NCI-H2029 treated with DMSO at 0.1 percent for 48 hours (cell line): ENCODE measurements at places on chromosomes 11 and 22.

GRCh38 chr11:66216911-66217310 is 51.5 kb upstream of the RAB1B start:
- no peak for DNase-seq

- peak; percentile 10 for DNase-seq
Observed at GRCh38 chr11:10941414-10941813, 83.6 kb upstream of the ZBED5 start.

GRCh38 chr11:40241524-40242051 is 1217.9 kb downstream of the LRRC4C start:
- no peak for DNase-seq

DNA sequence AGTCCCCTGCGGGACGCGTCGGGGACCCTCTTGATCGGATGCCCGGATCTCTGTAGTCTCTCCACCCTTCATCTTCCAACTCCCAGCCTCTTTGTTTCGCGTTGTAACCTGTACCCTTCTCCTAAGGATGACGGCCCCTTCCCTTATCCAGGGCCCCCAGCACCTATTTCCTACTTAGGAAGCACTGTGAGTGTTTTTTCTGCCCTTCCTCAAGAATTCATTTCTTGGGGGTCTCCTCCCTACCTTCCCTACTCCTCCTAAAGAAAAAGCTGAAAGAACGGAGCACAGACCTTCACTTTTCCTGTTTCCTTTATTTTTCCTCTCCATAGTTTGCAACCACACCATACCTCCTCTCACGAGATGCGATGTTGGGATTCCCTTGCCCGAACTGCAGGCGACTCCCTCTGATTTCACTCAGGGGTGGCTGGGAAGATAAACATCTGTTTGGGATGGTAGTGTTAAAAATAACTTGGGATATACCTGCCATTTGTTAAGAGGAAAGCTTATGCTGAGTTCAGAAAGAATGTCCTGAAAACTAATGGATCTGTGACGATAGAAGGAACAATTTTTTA is 593 bp downstream of the FAM118B start:
- DNase-seq, result no peak

DNA sequence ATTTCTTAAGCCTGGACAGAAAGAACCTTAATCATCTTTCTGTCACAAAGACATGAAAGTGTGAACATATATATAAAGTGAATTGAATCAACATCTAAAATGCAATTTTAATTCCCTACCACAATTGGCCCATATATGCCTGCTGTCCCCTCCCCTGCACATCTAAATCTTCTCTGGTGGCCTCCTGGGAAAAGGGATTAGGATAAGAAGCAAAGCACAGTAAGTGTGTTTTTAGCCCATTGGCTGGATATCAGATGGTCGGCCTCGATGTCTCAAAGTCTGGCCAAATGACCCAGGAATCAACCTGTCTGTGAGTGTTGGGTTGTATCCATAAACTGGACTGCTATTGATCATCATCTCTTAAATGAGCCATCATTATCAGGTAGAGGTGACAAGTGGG is 5.8 kb downstream of the MMP3 start:
- DNase-seq, result no peak

GRCh38 chr11:117443266-117444186 is 115.9 kb downstream of the CEP164 start:
- DNase-seq, result peak; percentile 21

- no peak for DNase-seq
Observed at GRCh38 chr11:9693801-9694553, 30.1 kb downstream of the SWAP70 start.

DNA sequence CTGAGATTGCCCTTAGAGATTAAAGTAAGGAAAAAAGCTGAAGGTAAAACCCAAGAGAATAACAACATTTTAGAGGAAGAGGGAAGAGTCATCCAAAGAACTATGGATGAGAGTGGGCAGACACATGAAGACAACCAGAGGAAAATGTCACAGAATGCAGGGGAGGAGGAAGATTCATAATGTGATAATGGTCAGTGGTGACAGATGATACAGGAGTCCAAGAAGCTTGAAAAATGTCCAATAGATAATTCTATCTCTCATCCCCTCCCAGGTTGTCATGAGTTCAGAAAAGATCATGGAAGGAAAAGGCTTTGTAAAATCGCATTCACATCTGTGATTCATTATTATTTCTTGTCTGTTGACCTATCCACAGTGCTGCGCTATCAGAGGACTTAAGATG is 282.3 kb upstream of the CCDC90B start:
- DNase-seq, result no peak

GRCh38 chr22:20641198-20641892 is 132.6 kb upstream of the SERPIND1 start:
- no peak for DNase-seq

DNA sequence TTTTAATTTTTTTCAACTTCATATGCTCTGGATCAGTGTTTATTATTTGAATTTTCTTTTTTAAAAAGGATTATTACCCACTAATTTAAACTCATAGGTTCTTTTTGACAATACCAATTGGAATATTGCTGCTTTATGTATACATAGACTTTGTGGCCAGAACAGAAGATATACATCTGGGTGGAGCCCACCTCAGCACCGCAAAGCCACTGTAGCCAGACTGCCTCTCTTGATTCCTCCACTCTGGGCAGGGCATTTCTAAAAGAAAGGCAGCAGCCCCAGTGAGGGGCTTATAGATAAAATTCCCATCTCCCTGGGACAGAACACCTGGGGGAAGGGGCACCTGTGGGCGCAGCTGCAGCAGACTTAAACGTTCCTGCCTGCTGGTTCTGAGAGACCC is 10.6 kb upstream of the C11orf58 start:
- no peak for DNase-seq

DNA sequence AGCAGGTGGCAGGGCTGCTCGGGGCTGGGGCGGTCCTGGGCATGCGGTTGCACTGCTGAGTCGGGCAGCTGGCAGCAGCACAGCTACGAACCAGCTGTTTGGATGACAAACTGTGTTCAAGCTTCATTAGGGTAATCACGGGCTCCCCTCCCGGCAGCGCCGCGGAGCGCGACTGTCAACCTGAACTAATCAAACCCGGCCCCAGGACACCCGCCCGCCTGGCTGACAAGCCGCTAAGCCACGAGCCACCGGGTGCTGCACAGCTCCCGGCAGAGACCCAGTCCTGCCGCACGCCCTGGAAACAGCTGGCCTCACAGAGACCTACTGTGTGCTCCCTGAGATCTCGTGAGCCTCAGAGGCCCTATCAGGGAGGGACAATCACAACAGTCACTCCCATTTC is 60.6 kb upstream of the TCF20 start:
- DNase-seq, result no peak

- DNase-seq, result no peak
Observed at GRCh38 chr11:110295531-110296225, 736 bp downstream of the RDX start.

DNA sequence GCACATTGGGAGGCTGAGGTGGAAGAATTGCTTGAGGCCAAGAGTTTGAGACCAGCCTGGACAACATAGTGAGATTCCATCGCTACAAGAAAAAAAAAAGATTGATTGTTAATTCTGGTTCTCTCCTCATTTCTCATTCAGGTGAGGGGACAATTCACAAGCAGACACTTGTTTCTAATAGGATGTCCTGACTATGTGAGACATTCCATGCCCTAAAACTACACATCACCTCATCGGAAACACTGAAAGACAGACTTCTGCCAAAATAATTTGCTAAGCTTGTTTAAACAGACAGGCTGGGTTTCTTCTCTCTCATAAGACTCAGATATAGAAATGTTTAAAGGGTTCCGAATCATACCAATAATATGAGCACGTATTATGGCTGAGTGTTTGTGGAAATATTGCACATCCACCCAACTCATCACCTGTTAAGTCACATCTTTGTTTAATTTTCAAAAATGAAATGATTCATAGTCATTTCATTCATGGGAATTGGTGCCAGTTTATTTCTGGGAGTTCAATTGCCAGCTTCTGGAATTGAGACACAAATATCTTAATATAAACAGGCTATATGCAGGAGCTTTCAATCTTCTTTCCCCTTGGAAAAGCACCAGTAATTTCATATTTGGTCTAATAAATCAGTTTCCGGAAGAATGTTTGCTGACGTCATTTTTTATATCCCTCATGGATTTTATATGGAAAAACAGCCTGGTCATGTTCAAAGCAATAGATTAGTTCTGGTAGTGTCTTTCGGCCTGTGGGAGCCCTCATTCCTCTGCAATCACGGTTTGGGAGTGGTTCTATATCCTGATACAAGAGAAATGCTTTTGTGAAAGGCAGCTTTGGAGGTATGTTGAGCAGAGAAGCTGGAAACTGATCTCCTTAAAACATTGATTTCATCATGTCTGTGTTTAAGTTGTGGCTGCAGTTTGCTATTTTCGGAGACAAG is 87.0 kb downstream of the BDNF start:
- no peak for DNase-seq

DNA sequence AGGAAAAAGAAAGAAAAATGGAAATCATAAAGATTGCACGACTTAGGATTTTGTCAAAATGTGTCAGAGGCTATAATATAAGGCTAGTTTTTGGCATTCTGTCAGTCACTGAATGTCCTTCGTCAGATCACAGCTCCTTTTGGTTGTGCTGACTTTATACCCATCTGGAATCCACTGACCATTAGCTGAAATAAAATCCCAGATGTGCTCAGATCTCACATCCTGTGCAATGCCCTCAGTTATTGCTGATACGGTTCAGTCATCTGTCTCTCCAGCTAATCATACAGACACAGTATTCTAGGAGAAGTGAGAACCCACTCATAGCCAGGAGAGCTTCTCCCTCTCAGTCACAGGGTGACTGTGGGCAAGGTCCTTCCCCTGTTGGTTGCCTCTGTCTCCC is 11.5 kb downstream of the CD44 start:
- no peak for DNase-seq

- DNase-seq, result no peak
Observed at GRCh38 chr11:133479209-133479608, 53.1 kb downstream of the OPCML start.

DNA sequence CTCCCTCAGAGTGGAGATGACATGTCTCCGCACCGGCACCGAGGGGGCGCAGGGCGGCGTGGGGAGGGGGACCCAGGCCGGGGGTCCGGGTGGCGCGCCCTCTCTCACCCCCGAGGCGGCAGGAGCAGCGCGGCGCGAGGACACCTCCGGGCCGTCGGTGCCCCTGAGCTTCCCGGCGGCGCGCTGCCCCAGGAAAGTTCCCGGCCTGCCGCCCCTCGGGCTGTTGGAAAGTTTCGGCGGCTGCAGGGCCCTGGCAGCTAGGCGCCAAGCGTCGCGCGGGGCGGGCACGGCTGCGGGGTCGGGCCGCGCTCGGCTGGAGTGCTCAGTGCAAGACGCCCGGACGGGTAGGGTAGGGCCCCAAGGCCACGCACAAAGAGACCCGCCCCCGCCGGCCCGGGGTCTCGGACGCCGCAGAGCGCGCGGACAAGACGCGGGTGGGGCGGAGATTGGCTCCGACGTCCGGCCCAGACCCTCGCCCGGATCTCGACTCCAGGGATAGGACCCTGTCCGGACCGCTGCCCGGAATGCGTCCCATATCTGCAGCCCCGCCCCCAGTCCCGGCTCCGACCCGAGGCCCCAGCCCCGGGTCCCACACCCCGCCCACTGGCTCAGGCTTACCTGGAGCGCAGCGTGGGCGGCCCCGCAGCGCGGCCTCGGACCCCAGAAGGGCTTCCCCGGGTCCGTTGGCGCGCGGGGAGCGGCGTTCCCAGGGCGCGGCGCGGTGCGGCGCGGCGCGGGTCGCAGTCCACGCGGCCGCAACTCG is 471 bp downstream of the ARVCF start:
- DNase-seq, result no peak

DNA sequence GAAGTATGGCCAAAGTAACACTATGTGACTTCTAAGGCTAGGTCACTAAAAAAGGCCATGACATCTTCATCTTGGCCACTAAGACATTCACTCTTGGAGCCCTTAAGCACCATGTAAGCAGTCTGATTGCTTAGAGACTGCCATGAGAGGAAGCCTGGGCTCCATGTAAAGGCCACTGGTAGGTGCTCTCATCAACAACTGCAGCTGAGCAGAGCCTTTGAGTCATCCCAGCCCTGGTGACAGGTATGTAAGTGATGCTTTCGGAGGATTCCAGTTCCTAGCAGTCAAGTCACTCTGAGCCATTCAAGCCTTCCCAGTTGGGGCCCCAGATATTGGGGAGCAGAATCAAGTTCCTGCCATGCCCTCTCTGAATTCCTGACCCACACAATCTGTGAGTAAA is 26.2 kb downstream of the GAB2 start:
- no peak for DNase-seq

GRCh38 chr11:68345776-68346461 is 33.5 kb downstream of the LRP5 start:
- no peak for DNase-seq

- no peak for DNase-seq
Observed at GRCh38 chr11:2422461-2423156, 21.7 kb downstream of the TRPM5 start.

DNA sequence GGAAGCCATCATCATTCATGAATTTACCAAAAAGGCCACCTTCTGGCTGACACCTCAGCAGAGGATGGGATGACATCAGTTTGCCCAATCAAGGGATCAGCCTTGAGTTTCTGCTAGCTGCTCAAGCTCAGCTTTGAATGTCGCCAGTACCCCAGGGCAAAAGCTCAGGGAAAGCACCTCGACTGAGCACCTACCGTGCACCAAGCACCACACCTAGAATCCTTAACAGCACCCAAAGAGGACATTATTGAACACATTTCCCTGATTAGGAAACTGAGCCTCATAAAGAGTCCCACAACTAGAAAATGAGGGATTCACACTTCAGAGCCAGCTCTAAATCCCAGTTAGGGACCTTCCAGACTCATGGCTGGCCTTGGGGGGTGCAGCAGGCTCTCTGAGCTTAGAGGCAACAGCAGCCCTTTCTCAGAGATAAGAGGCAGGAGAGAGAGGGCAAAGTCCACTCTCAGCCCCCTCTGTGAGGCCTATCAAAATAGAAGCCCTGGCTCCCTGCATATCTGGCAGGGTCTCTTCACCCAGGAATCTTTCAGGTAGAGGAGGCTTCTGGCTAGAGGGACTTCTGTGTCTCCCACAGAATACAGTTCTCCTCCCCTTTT is 13.4 kb upstream of the DAGLA start:
- DNase-seq, result no peak

DNA sequence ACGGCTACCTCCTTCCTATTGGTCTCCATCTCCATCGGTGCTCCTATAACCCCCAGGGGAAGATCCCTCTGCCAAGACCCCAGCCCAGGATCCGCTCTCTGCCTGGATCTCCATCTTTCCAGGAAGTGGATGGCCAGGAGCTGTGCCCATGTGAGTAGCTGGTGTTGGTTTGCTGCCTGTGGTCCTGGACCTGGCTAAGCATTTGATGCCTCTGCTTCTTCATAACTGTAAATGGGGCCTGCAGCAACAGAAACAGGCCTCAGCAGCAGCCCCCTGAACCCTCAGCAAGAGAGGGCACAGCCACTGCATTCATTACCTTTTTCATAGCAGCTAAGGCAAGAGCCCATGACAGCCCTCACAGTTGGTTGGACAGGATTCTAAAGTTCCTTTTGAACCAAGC is 26.6 kb upstream of the CSNK2A3 start:
- no peak for DNase-seq
